T1000 (cell line): ENCODE measurements at places on chromosomes 3 and 15.
A peak's percentile ranks its signal among the peaks of the same experiment; 100 is the strongest.

DNA sequence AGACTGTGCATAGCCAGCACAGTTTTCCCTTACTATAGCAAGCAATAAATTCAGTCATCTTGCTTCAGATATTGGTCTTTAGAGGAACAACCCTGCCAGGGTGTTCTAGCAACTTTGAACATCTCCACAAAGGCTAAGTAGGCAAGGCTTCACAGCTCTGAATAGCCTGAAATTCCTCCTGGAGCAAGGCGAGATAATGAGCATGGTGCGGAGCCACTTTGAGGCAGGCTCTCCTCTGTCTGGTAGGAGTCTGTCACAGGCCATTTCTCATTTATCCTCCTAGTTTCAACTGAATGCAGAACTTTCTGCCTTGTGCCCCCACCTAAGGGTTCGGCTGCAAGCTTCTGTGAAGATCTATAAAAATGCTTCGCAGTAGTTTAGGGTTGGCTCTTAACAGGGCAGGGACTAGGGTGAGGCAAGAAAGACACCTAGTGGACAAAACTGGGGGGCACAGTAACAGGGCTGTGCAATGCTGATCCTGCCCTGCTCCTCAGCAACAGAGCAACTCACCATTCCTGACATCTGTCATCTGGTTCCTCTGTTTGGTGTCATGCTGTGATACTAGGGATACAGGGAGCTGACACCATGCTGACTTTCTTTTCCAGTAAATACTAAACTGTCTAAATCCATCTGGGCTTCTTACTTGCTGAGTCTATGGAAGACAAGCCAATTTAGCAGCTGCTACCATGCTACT, 16.6 kb upstream of the EHHADH start:
- no peak for DNase-seq

GRCh38 chr3:150826466-150827282, 63.7 kb upstream of the SIAH2 start:
- DNase-seq, result no peak

DNA sequence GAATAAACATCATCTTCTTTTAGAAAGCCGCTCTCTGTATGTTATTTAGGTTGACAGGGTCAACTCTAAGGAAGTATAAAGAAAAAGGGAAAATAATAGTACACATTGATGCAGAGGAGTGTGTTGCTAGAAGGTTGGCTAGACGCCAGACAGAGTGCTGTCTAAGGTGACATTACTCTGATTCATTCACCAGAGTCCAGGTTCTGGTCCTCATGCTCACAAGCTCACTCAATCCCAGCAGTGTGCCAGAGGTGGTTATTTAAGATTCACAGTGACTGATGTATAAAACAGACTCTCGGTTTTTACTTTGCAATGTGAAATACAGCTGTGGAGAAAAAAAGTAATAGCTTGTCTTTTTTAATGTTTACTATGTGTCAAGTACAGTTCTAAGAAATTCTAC, 1.7 kb downstream of the CFAP44 start:
- DNase-seq, result no peak

GRCh38 chr15:101536166-101536874, 46.8 kb upstream of the PCSK6 start:
- no peak for DNase-seq

GRCh38 chr3:134597390-134597970, 53.3 kb downstream of the KY start:
- DNase-seq, result no peak

GRCh38 chr3:38376098-38376816, 29.7 kb downstream of the XYLB start:
- DNase-seq, result no peak

DNA sequence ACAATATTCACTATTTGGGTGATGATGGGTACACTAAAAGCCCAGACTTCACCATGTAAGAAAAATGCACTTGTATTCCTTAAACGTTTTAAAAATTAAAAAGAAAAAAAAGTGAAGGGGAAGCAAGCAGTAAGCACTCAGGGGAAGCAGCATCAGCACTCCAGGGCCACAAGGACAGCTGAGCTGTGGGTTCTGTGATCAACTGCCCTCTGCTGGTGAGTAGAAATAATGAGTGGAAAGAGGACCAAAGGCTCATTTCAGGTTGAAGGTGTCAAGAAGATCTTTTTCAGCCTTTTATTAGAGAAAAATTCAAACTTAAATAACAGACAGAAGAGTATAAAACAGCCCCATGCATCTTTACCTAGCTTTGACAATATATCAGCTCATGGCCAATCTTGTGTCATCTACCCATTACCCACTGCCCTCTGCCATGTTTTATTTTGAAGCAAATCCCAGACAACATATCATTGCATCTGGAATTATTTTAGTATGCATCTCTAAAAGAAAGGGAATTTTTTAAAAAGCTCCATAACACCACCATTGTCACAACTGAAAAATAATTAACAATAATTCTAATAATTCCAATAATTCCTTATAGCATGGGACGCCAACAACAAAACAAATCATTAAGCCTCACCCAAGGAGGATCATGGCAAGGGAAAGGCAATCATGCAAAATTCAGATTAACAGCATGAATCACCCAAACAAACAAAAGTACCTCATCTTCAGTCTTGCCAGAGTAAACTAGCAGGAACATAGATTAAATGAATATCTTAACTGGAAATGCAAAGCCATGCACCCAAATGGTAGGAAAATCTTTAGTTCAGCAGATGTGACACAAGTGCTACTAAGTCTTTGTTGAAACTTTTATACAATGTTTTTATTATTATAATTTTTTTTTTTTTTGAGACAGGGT, 42.5 kb downstream of the TAMM41 start:
- DNase-seq, result no peak

DNA sequence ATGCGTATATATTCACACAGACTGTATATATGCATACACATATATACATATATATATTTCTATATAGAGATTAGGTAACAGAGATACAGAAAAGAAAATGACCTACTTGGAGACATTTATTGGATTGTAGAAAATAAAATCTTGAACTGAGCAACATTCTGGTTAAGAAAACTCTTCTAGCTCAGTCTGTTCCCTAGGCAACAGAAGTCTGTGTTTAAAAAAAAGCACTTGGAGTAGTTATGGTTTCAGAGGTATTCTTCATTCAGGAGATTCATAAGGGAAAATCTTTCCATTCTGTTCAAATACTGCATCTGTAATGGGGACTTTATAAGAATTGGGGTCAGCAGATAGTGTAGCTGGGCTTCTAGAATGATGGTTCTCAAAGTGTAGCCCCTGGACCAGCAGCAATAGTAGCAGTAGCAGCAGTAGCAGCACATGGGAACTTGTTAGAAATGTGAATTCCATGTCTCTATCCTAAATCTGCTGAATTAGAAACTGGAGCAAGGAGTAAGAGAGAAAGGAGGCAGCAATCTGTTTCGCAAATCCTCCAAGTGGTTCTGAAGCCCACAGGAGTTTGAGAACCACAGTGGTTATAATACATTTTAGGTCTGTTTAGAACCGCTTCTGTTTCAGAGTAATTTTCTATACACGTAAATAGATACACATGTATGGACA, 112.8 kb upstream of the TMEM108 start:
- no peak for DNase-seq

DNA sequence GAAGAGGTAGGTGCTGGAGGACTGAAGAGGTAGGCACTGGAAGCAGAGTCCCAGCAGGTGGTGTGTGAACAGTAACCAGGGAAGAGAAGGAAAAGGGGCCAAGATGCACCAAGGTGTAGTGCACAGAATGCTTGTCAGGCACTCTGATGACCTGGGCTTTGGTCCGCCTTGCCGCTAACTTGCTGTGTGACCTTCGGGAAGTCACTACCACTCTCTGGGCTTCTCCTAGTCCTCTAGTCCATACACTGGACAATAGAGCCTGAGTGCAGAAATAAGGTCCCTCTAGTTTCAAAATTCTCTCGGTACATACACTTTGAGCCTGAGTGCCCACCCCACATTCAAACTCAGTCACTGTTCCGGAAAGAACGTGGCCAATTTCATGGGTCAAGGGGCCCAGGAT, 24.1 kb downstream of the ANP32A start:
- DNase-seq, result no peak

DNA sequence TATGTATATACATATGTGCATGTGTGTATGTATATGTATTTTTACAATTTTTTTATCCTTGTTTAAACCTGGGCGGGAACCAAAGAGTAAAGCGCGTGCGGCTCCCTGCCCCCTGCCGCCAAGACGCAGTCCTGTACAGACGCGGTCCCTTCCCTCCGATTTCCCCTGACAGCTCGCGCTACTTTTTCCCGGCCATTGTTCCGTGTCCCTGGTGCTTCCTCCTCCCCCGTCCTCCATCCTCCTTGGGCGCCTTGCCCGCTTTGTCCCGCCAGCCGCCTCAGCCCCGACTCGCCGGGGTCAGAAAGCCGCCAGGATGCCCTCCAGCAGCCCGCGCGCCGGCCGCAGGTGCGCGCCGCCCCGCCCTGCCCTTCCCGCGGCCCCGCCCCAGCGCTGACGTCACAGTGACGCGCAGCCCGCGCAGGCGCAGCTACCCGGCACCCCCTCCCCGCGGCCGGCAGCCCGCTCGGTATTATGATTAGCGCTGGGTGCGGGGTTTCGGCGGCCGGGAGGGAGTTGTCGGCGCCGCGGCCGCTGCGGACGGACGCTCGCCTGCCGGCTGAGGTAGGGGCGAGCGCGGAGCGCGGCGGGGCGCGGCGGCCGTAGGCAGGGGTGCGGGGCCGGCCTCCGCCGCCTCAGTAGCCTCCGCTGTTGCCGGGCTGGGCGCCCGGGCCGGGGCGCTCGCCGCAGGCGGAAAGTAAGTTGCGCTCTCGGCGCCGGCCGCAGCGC, at the start of gene SNRK:
TSS of gene SNRK (plus strand) at position 426 of the 726 bp plus-strand sequence. CDS start 16,664 bp downstream, outside the sequence.
- DNase-seq, result peak; percentile 86

GRCh38 chr3:128269796-128270195, 116.5 kb downstream of the EEFSEC start:
- no peak for DNase-seq

GRCh38 chr15:57256939-57257338, 119.4 kb upstream of the CGNL1 start:
- no peak for DNase-seq

GRCh38 chr3:30864836-30865235, 29.6 kb downstream of the GADL1 start:
- no peak for DNase-seq

DNA sequence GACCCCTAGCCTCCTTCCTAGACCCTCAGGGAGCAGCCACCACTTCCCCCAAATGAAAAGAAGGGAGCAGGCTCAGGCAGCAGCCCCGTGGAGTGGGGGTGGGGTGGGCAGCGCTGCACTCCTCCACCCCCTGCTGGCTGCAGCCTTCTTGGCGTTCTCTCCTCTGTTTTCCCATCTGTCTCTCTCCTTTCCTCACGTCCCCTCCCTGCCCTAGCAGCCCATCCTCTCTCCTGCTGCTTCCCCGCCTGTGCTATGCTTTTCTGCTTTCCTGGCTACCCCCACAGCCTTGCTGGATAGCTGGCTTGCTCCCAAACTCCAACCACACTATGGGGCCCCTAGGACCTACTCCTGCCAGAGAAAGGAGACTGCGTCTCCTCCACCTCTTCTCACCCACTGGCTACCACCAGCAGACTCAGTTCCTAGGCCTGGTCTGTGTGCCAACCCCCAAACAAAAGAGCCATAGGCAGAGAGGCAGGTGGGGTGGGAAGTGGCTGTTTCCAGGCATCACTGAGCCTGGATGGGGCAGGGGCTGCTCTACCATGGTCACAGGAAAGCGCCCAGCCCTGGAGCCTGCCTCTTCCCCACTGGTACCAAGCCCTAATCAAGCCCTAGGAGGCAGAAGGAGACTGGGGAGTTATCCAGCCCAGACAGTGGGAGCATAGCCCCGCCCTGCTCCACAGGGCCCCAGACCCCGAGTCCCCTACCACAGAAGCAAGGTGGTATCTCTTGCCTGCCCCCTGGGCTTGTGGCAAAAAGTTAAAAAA, 3.4 kb upstream of the DISP2 start:
- DNase-seq, result no peak

DNA sequence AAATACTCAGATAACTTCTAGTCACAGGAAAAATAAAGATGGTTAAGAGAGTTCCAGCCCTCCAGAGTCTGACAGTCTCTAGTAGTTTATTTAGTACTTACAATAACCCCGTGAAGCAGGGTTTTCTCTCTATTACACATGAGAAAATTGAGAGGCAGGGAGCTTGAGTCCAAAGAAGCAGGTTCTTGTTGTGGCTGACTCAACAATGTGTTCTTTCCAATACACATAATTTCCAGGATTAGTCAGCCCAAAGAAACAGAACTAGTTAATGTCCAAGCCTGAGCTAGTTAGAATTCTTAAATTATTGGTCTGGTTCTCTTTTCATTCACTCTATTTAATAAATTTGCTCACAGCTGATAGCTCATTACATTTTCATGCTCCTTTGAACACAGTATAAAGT, 49.9 kb downstream of the ALDH1A2 start:
- DNase-seq, result no peak

GRCh38 chr3:116118475-116119169, 326.7 kb downstream of the LSAMP start:
- DNase-seq, result no peak

DNA sequence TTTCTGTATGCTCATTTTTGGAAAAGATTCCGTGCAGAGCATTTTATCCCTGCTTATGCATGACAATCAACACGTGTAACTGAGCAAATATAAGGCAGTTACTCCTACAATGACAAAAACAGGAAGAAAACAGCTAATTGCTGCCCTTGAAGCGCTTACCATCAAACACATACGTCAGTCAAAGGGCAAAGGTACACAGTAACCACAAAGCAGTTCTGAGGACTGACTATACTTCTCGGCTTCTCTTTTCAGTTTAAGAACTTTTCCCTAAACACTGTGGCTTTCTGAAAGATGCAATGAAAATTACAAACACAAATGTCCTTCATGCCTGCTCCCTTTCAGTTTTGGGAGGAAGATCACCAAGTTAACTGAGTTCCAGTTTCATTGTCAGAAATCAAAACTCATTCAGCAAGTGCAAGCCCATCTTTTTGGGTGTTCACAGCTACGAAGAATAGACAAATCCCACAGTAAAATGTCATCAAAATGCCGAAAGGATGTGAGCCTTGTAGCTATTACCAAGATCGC, 602.8 kb downstream of the FOXP1 start:
- no peak for DNase-seq

DNA sequence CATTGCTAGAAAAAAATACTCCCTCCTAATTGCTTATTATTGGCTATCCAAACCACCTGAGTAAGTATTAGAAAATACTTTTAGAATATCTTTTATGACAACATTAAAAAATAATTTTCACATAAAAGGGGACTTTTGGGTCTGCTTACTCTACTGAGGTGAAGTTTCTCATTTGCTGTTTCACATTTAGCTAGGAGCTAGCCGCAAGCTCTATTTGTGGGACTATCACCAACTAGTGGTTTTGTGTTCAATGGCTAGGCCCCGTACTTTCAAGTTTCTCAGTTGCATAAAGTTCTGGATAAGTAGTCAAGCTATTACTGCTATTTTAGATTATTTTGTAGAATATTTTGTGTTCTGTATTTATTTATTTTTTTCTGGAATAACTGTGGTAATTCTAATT, 244.2 kb upstream of the SLITRK3 start:
- no peak for DNase-seq

DNA sequence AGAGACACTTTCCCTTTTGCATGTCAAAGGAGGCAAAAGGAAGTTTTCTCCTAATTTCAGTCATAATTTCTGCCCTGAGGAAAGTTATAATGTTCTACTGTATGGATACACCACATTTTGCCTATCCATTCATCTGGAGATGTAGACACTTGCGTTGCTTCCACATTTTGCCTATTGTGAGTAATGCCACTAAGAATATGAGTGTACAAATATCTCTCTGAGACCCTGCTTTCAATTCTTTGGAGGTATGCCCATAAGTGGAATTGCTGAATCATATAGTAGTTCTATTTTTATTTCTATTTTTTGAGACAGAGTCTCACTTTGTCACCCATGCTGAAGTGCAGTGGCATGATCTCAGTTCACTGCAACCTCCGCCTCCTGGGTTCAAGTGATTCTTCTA, 3.6 kb upstream of the CD276 start:
- DNase-seq, result no peak
